Left ventricle myocardium inferior (tissue), 1 donor: ENCODE measurements at places on chromosomes 4 and X. TPM values are rescaled to one million over a fixed set of nuclear protein-coding genes. Genes with fewer than 3 reads are reported as not detected.

DNA sequence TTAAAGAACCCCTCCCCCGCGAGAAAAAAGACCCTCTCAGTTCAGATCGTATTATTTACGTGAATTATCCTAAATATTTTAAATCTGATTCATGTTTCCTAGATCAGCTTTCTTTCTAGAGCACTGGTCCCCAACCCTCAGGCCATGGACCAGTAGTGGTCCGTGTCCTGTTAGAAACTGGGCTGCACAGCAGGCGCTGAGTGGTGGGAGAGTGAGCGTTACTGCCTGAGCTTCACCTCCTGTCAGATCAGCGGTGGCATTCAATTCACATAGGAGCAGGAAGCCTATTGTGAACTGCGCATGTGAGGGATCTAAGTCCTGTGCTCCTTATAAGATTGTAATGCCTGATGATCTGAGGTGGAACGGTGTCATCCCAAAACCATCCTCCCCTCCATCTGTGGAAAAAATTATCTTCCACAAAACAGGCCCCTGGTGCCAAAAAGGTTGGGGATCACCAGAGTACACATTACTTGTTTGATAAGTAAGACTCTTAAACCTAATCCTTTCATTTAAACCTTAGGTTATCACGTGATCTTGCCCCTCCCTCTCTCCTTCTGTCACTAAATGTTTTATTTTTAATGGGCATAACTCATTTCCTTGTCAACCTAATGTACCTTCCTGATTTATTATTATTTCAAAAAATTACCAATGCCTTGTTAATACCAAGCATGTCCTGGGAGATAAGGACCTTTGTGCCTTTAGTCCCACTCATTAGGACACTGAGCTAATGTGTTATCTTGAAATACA lies 442.9 kb downstream of the TLL1 start:
- H3K27ac ChIP-seq: no peak overlapping the region
- H3K36me3 ChIP-seq: no peaks in the 10 kb centered on the region
- no peak overlapping the region for H3K4me3 ChIP-seq
- H3K27me3 ChIP-seq: no peaks in the 10 kb centered on the region
- no peaks in the 10 kb centered on the region for H3K4me1 ChIP-seq
- DNase-seq: no peak

DNA sequence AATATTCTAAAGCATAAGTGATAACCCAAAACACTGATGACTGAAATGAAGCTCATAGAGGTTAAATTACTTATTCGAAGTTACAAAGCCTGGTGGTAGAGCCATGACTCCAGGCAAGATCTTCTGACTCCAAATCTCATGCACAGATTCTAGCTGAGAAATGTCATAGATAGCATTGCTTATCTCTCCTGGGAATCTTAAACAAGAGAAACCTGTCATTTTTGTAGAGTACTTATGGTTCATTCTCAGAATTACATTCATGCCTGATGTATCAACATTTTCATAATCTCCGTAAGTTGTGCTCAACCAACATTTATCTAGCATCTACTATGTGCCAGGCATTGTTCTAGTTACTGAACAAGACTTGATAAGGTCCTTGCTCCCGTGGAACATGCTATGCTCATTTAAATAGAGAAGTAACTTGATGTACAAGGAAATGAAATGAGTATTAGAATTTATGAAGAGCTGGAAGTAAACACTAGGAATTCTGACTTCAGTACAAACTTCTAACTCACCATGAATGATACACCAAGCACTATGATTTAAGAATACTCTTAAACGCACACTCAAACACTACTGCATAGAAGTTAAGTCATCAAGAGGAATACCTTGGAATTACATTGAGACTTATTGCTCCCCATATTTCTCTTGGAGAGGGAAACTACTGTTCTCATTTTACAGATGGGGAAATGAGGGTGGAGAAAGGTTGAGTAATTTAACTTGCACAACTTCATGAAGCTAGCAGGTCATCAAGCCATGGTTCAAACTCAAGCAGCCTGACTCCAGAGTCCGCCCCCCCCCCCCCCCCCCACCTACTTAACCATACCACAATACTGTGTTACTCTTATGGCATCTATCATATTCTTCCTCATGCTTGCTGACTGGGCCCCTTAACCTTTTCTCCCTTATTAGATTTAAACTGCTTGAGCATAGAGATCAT lies 45.4 kb downstream of the MBNL3 start:
- H3K4me1 ChIP-seq: no peaks in the 10 kb centered on the region
- DNase-seq: no peak
- no peak overlapping the region for H3K4me3 ChIP-seq
- H3K36me3 ChIP-seq: no peaks in the 10 kb centered on the region

GRCh38 chr4:4637710-4638109 lies 95.9 kb upstream of the STX18 start:
- no peak for DNase-seq
- H3K4me3 ChIP-seq: no peak overlapping the region
- H3K4me1 ChIP-seq: no peaks in the 10 kb centered on the region
- no peaks in the 10 kb centered on the region for H3K36me3 ChIP-seq
- no peak overlapping the region for H3K27ac ChIP-seq

GRCh38 chr4:150354214-150354796 lies 227.6 kb upstream of the MAB21L2 start:
- no peak for DNase-seq
- H3K27ac ChIP-seq: no peak overlapping the region
- H3K4me3 ChIP-seq: no peak overlapping the region
- H3K36me3 ChIP-seq: no peaks in the 10 kb centered on the region
- no peaks in the 10 kb centered on the region for H3K27me3 ChIP-seq

BGN gene
- total RNA-seq: 84.3 TPM

- H3K27me3 ChIP-seq: no peaks in the 10 kb centered on the region
- H3K36me3 ChIP-seq: no peaks in the 10 kb centered on the region
- H3K4me3 ChIP-seq: no peak overlapping the region
- peaks cover 90% of the 10 kb centered on the region for H3K4me1 ChIP-seq
- DNase-seq: no peak
Observed at GRCh38 chr4:168769416-168769815, 240.6 kb downstream of the CBR4 start.

- no peak overlapping the region for H3K4me3 ChIP-seq
- no peaks in the 10 kb centered on the region for H3K4me1 ChIP-seq
- H3K36me3 ChIP-seq: no peaks in the 10 kb centered on the region
- H3K27me3 ChIP-seq: no peaks in the 10 kb centered on the region
Observed at GRCh38 chr4:47073647-47074046, 42.3 kb downstream of the GABRB1 start.

DNA sequence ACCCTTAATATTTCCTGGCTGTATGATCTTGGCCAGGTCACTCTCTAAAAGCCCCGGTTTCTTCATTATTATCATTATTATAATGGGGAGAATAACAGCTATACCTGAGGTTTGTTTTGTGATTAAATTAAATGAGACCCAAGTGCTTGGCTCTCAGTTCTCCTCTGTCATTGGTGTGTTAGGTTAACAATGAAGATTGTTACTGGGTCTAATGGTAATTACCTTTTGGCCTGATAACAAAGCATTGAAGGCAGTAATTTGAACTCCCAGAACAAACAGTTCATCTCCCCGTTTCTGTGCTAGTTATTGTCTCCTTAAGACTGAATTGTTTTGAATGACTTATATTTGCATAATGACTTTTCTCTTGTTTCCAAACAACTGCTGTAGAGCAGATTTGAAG lies 6.8 kb upstream of the ANAPC4 start:
- no peak overlapping the region for H3K4me3 ChIP-seq
- H3K27me3 ChIP-seq: no peaks in the 10 kb centered on the region
- H3K4me1 ChIP-seq: no peaks in the 10 kb centered on the region

OSTC gene
- total RNA-seq: 27.2 TPM

GRCh38 chrX:116198810-116199209 lies 28.3 kb downstream of the AGTR2 start:
- no peaks in the 10 kb centered on the region for H3K27me3 ChIP-seq
- no peaks in the 10 kb centered on the region for H3K4me1 ChIP-seq
- H3K36me3 ChIP-seq: no peaks in the 10 kb centered on the region
- no peak overlapping the region for H3K27ac ChIP-seq
- H3K4me3 ChIP-seq: no peak overlapping the region

DNA sequence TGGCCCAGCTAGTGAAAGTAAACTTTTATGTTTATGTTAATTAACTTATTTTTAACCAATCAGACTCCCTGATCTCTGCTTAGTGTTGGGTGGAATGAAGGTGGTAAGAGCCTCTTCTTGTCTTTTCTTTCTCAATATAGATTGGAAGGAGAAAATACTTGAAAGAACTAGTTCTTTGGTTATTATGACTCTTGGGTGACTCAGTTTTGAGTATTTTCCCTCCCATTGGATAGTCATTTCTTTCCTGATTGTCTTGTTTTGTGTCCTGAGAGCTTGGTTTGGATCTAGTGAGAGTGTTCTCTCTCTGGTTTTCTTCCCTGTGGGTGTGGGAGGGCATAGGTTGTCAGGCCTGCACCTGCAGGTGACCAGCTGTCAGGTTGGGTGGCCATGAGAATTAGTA lies 172.0 kb upstream of the GLRA2 start:
- no peak for DNase-seq
- H3K27me3 ChIP-seq: no peaks in the 10 kb centered on the region
- H3K4me3 ChIP-seq: no peak overlapping the region
- H3K27ac ChIP-seq: no peak overlapping the region

DIPK2B gene
- total RNA-seq: 13.2 TPM

DUSP21 gene
- total RNA-seq: not detected

- H3K27ac ChIP-seq: no peak overlapping the region
- peaks cover 4% of the 10 kb centered on the region for H3K27me3 ChIP-seq
- DNase-seq: no peak
- H3K4me1 ChIP-seq: peaks cover 22% of the 10 kb centered on the region
- H3K36me3 ChIP-seq: no peaks in the 10 kb centered on the region
Observed at GRCh38 chr4:153148791-153149190, 55.5 kb upstream of the TRIM2 start.

DNA sequence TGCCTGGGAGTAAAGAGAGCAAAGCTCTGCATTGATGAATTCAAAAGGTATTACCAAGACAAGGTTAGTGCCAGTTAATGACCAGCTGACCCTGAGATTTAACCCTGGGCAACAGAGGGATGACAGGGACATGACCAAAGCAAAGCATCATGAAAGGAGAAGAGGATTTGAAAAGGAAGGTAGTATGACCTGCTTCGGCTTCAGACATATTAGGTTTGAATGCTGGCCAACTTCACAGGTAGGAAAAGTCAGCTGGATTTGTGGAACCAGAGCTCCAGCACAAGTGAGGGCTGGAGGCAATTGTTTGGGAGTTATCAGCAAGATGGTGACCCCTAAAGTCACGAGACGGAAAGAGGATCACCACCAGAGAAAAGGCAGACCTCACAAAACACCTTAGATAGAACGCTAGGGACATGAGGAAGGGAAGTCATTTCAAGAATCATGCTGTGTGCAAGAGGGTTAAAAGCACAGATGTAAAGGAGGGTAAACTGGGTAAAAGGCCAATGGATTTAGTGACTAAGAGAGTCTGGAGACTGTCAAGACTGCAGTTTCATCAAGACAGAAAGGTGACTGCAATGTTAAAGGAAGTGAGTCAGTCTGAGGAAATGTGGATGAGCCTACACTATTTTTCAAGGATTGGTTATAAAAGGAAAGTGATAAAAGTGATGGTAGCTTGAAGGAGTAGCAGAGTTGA lies 45.6 kb downstream of the SH3RF1 start:
- no peaks in the 10 kb centered on the region for H3K36me3 ChIP-seq
- H3K4me1 ChIP-seq: peaks cover 33% of the 10 kb centered on the region
- H3K27ac ChIP-seq: no peak overlapping the region
- no peaks in the 10 kb centered on the region for H3K27me3 ChIP-seq

DNA sequence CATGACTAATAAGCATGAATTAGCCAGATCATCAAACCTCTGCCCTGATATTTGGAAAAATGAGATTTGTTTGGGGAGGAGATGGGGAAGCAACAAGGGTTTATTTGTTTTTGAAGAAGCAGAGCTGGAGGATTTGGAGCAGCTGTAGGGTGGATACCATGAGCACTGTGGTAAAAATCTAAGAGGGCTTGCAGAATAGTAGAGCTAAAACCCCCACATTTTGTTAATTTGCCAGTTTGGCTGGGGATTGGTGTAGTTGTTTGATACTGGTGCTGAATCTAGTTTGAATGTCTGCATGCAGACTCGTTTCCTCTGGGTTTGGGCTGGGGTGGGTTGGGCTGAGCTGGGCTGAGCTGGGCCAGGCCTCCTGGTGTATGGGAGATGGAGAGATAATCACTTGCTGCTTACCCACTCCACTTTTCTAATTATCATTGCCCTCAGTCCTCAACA lies 43.7 kb downstream of the SMAD1 start:
- H3K36me3 ChIP-seq: no peaks in the 10 kb centered on the region
- peak overlapping the region; percentile 56 for H3K27ac ChIP-seq
- DNase-seq: no peak
- H3K4me1 ChIP-seq: peaks cover 50% of the 10 kb centered on the region
- no peaks in the 10 kb centered on the region for H3K27me3 ChIP-seq
- no peak overlapping the region for H3K4me3 ChIP-seq

- H3K36me3 ChIP-seq: no peaks in the 10 kb centered on the region
- H3K27me3 ChIP-seq: no peaks in the 10 kb centered on the region
- no peaks in the 10 kb centered on the region for H3K4me1 ChIP-seq
- no peak overlapping the region for H3K4me3 ChIP-seq
- DNase-seq: no peak
- no peak overlapping the region for H3K27ac ChIP-seq
Observed at GRCh38 chrX:54721424-54721823, 76.6 kb downstream of the ITIH6 start.

GRCh38 chrX:19698122-19698521 lies 182.8 kb upstream of the MAP3K15 start:
- H3K27ac ChIP-seq: no peak overlapping the region
- DNase-seq: peak; percentile 18
- no peak overlapping the region for H3K4me3 ChIP-seq
- H3K27me3 ChIP-seq: no peaks in the 10 kb centered on the region
- H3K4me1 ChIP-seq: peaks cover 6% of the 10 kb centered on the region
- no peaks in the 10 kb centered on the region for H3K36me3 ChIP-seq

DKK2 gene
- total RNA-seq: 4.2 TPM

HMX1 gene
- total RNA-seq: not detected

DNA sequence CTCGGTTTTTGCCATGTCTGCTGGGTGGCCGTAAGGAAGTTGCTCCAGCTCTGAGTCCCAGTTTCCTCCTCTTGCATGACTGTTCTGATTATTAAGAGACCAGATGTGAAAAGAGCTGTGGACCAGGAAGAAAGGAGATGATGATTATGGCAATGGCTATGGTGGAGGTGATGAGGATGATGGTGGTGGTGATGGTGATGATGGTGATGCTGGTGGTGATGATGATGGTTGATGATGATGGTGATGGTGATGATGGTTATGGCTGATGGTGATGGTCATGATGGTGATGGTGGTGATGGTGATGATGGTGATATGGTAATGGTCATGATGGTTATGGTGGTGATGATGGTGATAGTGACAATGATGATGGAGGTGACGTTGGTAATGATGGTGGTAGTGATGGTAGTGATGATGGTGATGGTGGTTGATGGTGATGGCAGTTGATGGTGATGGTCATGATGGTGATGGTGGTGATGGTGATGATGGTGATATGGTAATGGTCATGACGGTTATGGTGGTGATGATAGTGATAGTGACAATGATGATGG lies 107.8 kb upstream of the NKX1-1 start:
- peaks cover 70% of the 10 kb centered on the region for H3K27me3 ChIP-seq
- H3K4me1 ChIP-seq: peaks cover 9% of the 10 kb centered on the region
- no peaks in the 10 kb centered on the region for H3K36me3 ChIP-seq
- no peak overlapping the region for H3K27ac ChIP-seq
- peak overlapping the region; percentile 53 for H3K4me3 ChIP-seq

USP51 gene
- total RNA-seq: 1.4 TPM
